Esophagus mucosa (tissue), 1 donor: ENCODE measurements at places on chromosomes 12 and 14. TPM values are rescaled to one million over a fixed set of nuclear protein-coding genes. Genes with fewer than 3 reads are reported as not detected.

DNA sequence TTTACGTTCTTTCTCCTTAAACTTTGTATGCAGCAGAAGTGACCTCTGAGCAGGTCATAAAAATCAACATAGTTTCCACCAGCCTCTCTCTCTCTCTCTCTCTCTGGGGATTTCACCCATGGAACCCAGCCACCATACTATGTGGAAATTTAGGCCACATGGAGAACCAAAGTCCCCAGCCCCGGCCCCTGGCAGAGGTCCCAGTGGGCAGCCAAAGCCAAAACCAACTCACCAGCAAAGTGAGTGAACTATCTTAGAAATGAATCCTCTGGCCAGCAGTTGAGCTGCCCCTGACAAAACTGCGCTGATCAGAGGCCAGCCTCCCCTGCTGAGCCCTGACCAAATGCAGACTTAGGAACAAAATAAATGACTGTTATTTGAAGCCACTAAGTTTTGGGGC lies 9.2 kb downstream of the DUSP6 start:
- ATAC-seq: no peak

HCAR2 gene
- total RNA-seq: 29.7 TPM

DNA sequence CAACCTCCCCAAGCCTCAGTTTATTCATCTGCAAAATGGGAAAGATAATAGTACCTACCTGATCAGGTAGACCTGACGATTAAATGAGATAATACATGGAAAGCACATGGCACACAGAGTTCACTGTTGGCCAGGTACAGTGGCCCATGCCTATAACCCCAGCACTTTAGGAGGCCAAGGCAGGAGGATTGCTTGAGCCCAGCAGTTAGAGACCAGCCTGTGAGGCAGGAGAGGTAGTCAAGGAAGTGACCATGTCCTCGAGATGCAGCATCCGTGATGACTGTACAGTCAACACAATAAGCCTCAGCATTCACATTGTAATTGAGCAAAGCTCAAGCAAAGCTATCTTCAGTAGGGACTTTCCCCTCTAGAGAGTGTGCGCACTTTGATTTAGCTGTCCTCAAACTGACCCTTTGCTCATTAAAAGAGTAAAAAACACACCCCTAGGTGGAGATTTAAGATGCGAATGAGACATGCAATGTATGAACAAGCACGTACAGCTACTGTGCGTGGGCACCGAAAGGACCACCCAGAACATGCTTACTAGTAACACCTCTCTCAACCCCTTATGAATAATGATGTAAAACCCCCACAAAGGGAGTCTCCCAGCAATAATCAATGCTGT lies 9.9 kb downstream of the ISCU start:
- ATAC-seq: peak; percentile 60

DNA sequence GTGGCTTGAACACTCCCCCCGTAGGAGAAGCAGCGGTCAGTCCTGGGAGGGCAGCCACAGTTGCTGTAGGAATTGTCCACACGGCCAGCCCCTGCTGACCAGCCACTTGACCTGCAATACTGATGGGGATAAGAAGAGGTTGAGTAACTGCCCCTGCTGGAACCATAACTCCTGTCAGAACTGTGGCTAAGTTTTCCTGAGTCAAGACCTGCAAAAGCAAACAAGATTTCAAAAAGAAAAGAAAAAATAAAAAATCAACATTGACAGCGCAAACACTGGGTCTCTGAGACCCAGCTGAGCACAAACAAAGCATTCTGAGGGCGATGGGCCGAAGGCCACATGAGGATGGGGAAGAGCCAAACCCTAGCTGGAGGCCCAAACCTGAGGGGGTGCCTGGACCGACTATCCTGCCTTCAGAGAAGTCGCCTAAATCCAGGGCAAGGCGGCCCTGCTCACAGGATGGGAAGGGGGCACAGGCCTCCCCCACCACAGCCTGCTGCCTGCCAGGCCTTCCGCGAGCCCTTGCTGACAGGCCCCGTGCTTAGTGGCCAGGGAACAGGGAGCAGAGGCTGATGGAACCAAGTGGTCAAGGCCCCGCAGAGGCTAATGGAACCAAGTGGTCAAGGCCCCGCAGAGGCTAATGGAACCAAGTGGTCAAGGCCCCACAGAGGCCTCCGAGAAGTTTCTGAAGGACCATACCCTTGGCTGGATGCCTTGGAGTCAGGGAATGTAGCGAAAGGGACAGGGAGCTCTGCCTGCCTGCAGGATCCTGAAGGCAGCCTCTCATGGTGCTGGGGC lies 19.1 kb downstream of the POU6F1 start:
- ATAC-seq: no peak

GRCh38 chr12:14956024-14956891 lies 5.1 kb downstream of the ARHGDIB start:
- ATAC-seq: no peak

GRCh38 chr14:104586832-104587620 lies 7.5 kb downstream of the C14orf180 start:
- no peak for ATAC-seq

ARPC3 gene
- total RNA-seq: 289 TPM

DNA sequence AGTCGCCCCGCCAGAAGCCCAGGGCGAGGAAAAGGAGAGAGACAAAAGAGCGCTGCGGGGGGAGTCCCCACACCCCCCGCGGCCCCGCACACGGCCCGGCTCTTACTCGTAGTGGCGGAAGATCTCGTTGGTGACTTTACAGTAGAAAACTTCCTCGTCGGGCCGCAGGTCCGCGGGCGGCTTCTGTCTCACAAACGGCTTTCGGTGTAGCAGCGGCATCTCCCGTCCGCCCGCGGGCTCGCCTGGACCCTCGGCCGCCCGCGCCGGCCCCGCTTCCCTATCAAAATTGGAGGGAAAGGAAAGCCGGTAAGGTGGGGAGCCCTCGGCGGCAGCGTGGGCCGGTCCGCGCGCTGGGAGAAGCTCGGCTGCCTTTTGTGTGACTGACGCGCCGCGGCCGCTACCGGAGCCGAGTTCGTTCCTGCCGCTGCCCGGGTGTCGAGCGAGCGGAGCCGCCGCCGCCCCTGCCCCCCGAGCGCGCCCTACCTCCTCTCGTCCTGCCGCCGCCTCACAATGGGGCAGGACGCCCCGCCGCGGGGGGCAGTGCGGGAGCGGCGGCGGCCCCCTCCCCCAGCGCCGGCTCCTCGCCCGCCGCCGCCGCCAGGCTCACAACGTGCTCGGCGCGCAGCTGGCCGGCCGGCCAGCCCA lies 652 bp downstream of the BAZ1A start:
- ATAC-seq: peak; percentile 39

- ATAC-seq: no peak
Measured at GRCh38 chr14:70130482-70130881, 58.3 kb downstream of the SLC8A3 start.

- no peak for ATAC-seq
Measured at GRCh38 chr12:119695034-119695433, 27.1 kb downstream of the PRKAB1 start.

GRCh38 chr14:73339846-73340595 lies 102.7 kb downstream of the PAPLN start:
- no peak for ATAC-seq

GRCh38 chr14:22163051-22163450 lies 426.0 kb downstream of the DAD1 start:
- ATAC-seq: no peak

DNA sequence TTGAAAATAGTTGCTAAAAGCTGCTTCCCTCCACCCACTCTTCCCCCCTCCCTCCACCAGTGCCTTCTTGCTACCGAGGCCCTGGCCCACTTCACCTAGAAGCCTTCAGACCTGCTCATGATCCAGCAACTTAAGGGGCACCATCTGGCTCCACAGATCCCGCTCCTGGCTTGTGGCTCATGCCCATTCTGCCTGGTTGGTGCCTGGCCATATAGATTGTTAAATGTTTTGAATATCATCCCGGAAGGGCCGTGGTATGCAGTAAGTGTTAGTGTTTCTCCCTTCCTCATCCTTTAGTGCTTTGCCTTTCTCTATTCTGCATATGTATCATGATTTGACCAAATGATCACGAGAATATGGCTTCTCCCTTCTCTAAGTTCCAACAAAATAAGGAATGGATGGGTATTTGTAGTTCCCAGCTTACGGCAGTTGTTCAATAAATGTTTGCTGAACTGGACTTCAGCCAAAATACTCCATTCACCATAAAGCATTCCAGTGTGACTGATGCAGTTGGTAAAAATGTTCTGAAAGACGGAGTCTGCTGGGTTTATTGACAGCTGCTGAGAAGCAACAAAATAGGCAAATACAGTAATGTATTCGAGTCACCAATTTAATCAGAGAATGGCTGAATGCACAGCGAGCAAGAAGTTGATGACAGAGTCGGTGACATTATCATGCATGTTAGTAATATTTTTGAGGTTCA lies 30.7 kb downstream of the GRIP1 start:
- no peak for ATAC-seq

DNA sequence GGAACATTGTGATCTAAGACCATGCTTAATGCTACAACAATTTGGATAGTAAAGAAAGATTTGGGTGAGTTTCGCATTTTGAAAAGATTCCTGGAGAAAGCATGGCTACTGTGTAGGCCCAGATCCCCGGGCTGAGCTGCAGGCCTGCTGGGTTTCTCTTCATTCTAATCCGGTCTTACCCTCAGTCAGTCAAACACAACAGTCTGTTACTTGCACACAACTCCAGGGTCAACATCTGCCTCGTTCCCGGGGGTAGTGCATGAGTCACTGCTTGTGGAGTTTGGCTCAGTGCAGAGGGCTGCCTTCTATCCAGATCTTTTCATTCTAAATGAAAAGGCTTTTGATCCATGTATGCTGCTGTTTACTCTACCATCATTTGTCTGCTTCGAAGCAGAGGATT lies 60.4 kb upstream of the SEL1L start:
- ATAC-seq: no peak

DNA sequence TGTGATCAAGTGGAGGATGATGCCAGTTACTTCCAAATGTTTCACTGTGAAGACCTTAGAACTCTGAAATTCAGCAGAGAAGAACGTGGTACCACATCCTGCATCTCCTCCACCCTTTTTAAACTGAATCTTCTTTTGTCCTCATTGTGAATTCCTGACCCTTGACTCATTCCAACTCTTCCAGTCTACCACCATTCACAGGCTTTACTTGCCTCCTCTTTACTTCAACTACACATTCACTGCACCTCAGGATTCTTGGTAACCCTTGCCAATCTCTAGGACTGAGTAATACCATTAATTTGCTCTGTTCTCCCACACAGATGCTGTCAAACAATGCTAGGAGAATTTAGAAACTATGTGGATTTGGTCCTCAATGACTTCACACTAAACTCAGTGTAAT lies 37.3 kb downstream of the PPP1R12A start:
- ATAC-seq: peak; percentile 50

DNA sequence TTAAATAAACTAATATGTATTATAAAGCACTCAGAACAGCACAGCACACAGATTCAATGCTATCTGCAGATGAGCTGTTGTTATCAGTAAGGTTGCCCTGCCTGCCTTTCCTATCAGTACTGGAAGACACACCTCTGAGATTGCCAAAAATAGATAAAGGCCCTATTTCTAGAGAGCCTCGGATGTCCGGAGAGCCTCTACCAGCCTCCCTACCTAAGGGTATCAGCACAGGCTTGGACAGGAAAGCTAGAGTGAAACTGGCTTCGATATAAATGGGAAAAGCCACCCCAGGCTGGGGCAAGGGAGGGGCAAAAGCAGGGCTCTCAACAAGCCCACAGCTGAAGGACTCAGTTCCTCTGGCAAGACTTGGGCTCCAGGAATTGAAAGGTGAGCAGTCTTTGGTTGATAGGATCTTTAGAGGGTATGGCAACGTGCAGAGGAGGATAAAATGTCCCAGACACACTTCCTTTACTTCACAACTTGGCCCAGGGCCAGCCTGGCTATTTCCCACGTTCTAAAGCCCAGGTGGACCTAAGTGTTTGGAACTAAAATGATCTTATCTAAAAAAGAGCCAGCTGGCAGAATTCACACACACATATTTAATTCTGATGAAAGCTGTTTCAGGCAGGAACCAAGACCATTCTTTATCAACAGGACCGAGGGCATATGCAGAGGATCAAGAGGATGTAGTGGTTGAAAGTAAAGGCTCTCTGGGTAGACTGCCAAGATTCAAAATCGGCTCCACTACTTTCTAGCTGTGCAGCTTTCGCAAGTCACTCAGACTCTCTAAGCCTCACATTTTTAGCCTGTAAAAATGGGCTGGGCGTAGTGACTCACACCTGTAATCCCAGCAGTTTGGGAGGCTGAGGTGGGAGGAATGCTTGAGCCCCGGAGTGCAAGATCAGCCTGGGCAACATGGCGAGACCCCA lies 37.8 kb upstream of the ITPR2 start:
- peak; percentile 91 for ATAC-seq

GRCh38 chr12:106025129-106025528 lies 113.6 kb downstream of the NUAK1 start:
- ATAC-seq: no peak

BCL11B gene
- total RNA-seq: 10.6 TPM

MOAP1 gene
- 4.6 TPM for total RNA-seq

- ATAC-seq: no peak
Measured at GRCh38 chr14:79809849-79810612, 401.3 kb downstream of the DIO2 start.

DNA sequence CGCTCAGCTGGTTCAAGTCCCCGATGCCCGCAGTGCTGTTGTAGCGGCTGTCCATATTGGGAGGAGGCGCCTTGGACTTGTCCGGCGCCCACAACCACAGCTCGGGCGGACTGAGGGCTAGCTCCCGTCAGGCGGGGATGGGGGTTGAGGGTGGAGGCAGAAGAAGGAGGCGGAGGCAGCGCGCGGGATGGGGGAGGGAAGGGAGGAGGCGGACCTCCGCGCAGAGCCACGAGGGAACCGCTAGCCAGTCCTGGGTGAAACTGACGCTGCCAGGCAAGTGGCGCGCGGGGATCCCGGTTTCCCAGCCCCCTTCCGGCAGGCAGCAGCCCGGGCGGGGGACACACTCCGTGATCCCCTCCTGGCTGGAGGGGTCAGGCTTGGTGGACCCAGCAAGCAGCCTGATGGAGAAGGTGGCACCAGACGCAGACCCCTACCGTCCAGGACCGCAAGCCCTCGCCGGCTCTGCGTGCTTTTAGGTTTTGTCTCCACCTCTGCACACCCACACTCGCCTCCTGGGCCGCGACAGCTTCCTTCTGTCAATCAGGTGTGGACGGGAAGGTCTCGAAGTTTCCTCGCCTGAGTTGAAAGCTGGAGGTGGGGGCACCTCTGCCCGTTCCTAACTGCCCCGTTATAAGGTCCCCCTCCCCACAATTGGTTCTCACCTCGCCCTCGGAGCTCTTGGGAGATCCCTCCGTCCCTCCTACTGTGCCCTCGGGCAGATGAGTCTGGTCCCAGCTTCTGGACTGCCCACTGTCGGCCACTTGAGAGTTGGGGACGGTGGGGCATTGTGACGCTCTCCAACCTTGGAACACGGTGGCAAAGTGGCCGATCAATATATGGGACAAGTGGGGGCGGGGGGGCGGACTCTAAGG lies at the start of gene CPNE8:
Gene CPNE8 (minus strand): TSS at position 112 of the 872 bp plus-strand sequence. CDS start 57 bp downstream, at position 55.
- ATAC-seq: peak; percentile 80

DNA sequence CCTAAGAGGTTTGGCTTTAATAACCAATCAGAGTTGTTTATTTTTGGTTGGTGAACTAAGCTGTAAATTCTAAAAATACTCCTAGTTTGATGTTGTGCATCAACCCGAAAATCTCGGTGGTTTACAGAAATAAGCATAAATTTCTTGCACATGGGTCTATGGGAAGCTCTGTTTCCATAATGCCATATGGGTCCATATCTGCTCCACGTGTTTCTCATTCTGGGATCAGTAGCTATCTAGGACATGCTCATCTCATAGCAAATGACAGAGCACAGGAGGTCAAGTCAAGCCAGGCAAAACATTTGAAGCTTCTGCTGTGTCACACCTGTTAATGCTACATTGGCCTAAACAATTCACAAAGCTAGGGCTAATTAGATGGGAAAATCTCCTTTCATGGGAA lies 23.1 kb downstream of the NUP37 start:
- ATAC-seq: no peak

SRRM4 gene
- total RNA-seq: not detected

- peak; percentile 94 for ATAC-seq
Measured at GRCh38 chr14:61525293-61526011, 169.9 kb upstream of the HIF1A start.

PPP2R5E gene
- 40.4 TPM for total RNA-seq

ZNF740 gene
- 19.6 TPM for total RNA-seq
